NCI-H524 (cell line): ENCODE measurements at places on chromosomes 3 and 15.

GRCh38 chr3:183312433-183312832 lies 59.4 kb downstream of the B3GNT5 start:
- no peak for DNase-seq

GRCh38 chr15:41079717-41080116 lies 36.4 kb downstream of the INO80 start:
- DNase-seq: no peak

DNA sequence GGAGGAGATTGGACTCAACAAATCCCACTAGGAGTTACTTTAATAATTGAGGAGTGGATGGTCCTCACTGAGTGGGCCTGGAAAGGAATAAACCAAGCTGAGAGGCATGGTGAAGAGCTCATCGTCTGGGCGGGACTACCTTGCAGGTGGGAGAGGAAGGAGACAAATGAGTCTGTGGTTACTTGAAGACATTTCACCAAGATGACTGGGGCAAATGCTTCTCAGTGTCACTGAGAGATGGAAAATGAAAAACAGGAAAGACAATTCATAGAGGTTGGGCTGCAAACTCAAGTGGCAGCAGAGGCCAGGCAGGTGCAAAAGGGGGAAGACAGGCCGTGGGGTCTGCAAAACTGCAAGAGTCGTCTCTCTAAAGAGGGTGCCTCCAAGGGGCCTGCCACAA lies 1.5 kb upstream of the ARHGAP31 start:
- no peak for DNase-seq

DNA sequence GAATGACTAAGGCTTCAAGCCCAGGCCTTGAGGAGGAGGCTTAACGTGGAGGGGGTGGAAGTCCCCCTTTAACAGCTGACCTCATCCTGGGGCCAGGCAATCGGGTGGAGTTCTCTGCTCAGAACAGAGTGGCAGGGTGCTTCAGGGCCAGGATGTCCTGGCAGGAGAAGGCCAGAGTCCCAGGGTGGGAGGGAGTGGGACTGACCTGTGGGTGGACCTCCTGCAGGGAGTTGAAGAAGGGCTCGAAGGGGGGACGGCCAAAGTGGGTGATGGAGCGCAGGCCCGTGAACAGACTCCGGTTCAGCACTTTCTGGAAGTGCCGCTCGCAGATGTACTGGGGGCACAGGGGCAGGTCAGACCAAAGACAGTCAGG lies 19.6 kb downstream of the DUOX2 start:
- no peak for DNase-seq

GRCh38 chr3:105618556-105618955 lies 250.3 kb downstream of the CBLB start:
- DNase-seq: no peak
